HTR-8/SVneo (cell line): ENCODE measurements at places on chromosomes 12 and 14.

DNA sequence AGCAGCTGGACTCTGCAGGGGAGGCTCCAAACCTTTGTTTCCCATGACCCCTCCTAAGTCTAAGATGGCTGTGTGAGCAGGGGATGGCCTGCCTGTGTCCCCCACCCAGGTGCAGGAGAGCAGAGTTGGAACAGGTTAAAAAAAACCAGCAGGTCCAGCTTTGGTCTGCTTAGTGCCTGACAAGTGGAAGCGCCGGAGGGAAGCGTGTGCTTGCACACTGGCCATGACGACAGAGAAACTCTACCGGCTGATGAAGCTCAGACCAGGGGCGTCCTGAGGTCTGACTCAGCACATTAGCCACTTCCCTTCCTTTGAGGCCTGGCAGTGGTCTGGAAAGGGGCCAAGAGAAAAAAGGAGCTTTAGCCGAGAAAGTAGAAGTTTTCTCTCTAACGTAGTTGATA is 280.1 kb downstream of the VRK1 start:
- DNase-seq, result peak; percentile 48

GRCh38 chr14:75479770-75480600 is 42.3 kb upstream of the BATF start:
- no peak for DNase-seq

DNA sequence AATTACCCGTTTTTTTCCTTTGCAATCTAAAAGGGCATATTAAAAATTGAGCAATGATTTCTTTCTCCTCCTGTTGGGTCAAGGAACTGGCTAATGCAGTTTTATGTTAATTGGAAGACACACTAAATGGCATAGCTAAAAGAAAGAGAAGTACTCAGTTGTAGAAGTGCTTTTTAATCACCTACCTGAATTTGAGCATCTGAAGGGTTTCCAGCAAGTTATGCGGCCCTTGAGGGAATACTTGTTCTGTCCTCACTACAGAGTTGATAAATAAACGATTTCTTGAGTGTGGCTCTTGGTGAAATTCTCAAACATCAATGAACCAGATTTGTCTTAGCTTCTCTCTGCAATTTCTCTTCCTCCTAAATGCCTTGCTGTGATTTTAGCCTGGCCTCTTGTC is 184.1 kb upstream of the RPH3A start:
- no peak for DNase-seq

- no peak for DNase-seq
Measured at GRCh38 chr12:104212516-104212915, 3.1 kb upstream of the TXNRD1 start.

GRCh38 chr12:56634837-56635791 is 5.0 kb upstream of the BAZ2A start:
- DNase-seq, result peak; percentile 84

GRCh38 chr12:51307655-51308593 is 16.1 kb downstream of the BIN2 start:
- peak; percentile 34 for DNase-seq

DNA sequence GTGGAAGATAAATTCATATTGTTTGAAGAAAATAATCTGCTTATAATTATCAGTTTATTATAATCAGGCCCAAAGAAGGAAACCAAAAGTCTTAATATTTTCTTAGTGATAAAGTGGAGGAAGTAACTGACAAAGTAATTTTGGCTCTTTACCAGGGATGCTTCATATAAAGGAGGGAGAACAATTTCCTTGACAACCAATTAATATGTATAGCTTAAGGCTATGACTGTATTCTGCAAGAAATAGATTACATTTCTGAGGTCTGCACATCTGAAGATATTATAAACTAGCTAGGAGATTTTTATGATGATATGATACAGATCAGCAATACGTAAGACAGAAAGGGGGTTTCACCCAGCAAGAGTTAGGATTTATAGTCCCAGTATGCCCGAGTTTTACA is 90.8 kb downstream of the BICD1 start:
- DNase-seq, result no peak

DNA sequence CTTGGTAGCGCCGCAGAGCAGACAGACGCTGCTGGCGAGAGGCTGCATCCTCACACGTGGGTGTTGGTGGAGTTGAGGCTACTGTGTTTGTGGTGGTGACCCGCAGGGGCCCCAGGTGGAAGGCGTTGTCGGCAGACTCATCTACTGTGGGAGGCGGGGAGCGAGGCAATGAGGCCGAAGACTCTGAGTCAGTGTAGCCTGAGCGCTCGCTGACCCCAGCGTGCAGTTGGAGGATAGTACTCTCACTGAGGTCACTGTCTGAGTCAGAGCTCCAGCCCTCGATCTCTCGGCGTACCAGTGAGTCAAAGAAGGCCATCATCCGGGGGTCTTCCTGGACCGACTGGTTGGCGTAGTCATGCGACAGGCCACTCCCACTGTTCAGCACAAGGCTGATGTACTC is 76.0 kb upstream of the ACTN1 start:
- DNase-seq, result peak; percentile 99
